HS-5 (cell line): ENCODE measurements at places on chromosomes 5 and 9.

GRCh38 chr9:71858812-71859211 is 52.2 kb downstream of the ABHD17B start:
- peak; percentile 9 for DNase-seq

DNA sequence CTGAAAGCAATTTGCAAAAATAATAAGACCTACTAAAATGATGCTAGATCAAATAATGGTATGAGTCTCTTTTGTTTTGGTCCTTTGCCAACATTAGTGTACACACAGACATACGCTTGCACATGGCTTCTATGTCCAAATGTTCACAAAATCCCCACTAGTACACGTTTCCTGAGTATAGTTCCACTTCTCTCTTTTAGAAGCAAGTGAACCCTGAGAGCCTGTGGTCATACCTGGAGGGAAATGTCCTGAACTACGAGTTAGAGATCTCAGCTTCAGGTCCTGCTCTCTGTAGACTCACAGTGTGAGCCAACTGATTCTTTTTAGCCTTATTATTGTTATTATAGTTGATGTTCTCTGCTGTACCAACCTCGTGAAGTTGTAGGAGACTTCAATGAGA is 47.3 kb upstream of the ACTBL2 start:
- DNase-seq = no peak

GRCh38 chr5:130652176-130652575 is 512.9 kb downstream of the HINT1 start:
- DNase-seq = peak; percentile 82

DNA sequence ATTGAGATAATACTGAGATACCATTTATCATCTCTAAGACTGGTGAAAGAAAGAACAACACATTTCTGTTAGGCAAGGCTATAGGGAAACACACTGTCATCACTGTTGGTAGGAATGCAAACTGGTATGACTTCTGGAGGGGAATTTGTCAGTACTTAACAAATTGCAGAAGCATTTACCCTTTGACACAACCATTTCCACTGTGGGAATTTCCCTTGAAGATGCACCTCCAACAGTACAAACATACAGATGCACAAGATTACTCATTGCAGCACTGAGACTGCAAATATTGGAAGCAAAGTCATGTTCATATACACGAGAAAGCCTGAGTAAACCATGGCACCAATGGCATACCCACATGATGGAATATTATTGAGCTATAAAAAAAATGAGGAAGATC is 17.6 kb downstream of the GM2A start:
- no peak for DNase-seq

- DNase-seq = no peak
Observed at GRCh38 chr9:81827616-81828296, 100.5 kb upstream of the SPATA31D4 start.

DNA sequence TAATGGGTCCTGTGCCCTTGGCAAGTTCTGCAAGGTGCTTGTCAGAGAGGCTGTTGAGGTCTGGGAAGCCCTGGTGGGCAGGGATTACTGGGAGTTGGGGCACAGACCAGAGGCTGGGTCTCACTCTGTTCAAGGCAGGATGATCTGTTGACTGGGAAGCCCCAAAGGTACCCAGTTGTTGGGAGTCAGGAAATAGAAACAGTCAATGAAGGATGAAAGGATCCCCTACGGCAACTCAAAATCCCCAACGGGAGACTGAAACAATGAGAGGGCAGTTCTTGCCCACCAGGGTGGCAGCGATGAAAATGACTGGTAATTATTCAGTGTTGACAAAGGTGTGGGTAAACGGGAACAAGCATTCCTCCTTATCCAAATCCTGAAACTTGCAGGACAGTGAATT is 31.2 kb downstream of the BNIP1 start:
- no peak for DNase-seq

DNA sequence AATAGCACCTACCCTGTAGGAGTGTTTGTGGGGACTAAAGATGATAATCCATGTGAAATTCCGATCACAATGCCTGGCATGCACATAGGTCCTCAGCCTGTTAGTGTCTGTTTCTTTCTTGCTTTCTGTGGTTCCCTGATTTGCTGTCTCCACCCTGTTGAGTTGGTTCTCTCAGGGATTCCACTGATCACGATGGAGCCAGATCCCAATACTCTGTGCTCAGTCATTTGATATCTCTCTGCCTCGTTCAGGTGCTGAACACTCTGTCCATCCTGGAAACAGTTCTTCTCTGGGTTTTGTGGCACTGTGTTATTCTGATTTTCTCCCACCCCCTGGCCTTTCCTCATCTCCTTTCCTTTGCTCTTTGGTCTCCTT is 60.8 kb downstream of the ARHGAP26 start:
- no peak for DNase-seq

- peak; percentile 18 for DNase-seq
Observed at GRCh38 chr9:122087406-122088200, 5.5 kb downstream of the TTLL11 start.

- DNase-seq = no peak
Observed at GRCh38 chr5:115514220-115514619, 30.4 kb downstream of the FEM1C start.

GRCh38 chr5:173014671-173015070 is 31.1 kb downstream of the ATP6V0E1 start:
- DNase-seq = no peak

GRCh38 chr5:104198156-104198555 is 635.6 kb upstream of the NUDT12 start:
- DNase-seq = no peak

DNA sequence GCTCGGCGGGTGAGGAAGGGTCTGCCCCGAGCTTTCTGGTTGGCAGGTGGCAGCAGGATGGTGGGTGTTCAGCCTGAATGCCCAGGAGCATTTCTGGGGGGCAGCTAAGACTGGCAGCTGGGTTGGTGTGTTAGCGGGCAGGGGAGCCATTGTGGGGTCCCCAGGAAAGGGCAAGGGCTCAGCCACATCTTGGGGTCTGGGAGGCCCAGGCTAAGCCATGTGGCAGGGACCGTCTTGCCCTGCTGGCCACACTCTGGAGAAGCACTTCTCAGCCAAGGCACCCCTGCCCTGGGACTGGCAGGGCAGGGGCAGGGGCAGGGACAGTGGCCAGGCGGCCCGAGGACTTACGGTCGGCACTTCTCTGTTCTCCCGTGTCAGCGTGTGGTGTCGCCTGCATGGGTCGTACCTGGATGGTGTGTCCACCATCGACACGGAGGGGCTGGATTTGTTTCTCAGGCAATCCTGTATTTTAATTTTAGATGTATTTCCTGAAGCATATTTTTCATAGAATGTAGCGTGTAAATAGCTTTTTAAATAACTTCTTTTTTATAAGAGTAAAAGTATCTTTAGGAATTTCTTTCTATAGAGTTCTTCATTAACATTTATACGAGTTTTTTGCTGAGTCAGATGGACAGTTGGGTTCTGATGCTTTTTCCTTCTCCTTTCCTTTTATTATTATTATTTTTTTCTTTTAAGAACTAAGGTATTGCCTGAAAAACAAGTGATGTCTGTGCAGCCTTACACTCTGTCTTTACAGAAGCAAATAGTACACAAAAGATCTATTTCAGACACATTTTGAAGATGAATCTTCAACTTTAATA is 102.0 kb downstream of the PHF2 start:
- no peak for DNase-seq

GRCh38 chr5:146825033-146825432 is 53.5 kb downstream of the PPP2R2B start:
- no peak for DNase-seq

- no peak for DNase-seq
Observed at GRCh38 chr5:172452398-172453205, 1.7 kb downstream of the SH3PXD2B start.

GRCh38 chr5:37722236-37723161 is 117.3 kb downstream of the GDNF start:
- DNase-seq = peak; percentile 100
